ENCODE measurements at places on chromosomes 7 and 10.

DNA sequence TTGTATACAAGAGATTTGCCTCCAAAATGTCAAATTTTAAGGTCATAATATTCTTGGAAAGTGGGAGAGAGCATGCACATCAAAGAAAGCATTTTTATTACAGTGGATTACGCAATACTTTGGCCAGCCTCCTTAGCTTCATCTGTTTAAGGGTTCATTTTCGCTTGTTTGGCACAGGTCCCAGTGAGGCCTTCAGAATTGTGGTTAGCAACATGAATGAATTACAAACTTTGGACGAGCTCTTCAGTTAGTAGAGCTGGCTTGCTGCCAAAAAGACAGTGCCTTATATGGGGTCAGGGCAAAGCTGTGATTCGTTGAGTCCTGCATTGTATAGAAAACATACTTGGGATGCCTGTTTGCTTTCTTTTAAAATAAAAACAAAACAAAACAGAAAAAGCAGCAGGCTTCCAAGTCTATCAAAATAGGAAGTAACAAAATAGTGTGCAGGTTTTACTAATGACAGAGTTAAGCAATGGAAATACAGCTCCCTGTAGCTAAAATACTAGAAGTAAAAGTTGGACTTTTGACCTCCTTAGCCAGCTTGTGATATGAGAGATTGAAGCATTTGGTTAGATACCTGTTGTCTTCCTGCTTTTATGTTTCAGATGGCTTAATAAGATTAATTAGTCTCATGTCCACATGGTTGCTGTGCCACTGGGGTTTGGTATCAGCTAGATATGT lies 190.8 kb downstream of the MLLT10 start:
- DNase-seq, result no peak

GRCh38 chr7:2643386-2644219 lies 11.8 kb downstream of the TTYH3 start:
- DNase-seq, result no peak

- DNase-seq, result no peak
These were observed 43.8 kb downstream of the ETV1 start for GRCh38 chr7:13945670-13946069.

GRCh38 chr10:106336874-106337273 lies 827.6 kb downstream of the SORCS1 start:
- DNase-seq, result no peak

DNA sequence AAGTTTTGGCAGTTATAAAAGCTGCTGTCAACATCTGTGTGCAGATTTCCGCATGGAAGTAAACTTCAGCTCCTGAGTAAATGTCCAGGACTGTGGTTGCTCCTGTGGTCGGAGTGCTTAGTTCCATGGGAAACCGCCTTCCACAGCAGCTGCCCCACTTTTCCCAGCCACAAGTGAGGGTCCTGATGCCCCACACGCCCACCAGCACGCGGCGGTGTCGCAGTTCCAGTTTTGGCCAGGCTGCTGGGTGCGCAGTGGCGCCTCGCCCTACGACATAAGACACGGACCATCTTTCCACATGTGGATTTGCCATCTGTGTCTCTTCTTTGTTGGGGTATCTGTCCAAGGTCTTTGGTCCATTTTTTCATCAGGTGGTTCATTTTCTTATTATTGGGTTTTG lies 167.1 kb downstream of the DIP2C start:
- no peak for DNase-seq

DNA sequence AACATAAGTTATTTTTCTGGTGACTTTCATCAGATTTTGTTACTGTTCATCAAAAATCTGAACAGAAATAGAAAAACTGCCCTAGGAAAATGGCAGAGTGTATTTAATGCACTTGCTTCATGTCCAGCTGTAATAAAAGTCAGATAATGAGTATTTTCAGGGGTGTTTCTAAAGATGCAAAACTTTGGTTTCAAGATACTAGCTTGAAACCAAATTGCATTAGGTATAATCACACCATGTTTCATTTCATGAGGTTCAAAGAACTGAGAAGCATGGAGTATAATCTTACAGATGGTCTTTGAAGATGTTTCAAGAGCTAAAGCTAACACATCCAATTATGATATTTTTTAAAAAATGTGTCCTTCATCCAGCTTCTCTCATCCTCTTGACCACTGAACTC lies 128.9 kb downstream of the NRCAM start:
- DNase-seq, result no peak

GRCh38 chr7:29194594-29195427 lies at the start of gene CHN2:
Gene CHN2 (plus strand): TSS chr7:29194775.
- no peak for DNase-seq

DNA sequence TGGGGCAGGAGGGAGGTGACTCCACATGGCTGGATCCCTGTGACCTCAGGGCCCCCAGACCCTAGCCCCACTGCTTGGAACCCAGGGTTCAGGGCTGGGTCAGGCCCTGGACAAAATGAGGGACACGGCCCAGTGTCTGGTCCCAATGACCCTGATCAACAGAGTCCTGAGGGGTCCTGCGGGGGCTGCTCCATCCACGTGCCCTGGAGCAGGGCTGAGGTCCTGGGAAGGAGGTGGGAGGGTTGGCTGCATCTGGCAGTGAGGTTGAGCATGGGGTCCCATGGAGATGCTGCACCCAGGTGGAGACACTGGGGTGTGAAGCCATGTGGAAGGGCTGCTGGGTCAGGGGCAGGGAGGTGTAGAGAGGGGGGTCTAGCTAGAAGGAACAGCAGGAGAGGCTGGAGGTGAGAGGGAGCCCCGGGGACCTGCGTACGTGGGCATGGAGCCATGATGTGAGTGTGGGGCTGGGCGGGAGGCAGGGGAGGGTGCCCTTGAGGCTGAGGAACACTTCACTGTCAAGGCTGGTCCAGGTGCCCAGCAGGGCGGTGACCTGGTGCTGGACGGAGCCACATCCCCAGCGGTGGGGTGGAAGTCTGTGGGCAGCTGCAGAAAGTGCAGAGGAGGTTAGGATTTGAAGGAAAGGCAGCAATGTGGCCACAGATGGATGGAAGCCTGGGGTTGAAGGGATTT lies 604 bp downstream of the SCART1 start:
- no peak for DNase-seq

DNA sequence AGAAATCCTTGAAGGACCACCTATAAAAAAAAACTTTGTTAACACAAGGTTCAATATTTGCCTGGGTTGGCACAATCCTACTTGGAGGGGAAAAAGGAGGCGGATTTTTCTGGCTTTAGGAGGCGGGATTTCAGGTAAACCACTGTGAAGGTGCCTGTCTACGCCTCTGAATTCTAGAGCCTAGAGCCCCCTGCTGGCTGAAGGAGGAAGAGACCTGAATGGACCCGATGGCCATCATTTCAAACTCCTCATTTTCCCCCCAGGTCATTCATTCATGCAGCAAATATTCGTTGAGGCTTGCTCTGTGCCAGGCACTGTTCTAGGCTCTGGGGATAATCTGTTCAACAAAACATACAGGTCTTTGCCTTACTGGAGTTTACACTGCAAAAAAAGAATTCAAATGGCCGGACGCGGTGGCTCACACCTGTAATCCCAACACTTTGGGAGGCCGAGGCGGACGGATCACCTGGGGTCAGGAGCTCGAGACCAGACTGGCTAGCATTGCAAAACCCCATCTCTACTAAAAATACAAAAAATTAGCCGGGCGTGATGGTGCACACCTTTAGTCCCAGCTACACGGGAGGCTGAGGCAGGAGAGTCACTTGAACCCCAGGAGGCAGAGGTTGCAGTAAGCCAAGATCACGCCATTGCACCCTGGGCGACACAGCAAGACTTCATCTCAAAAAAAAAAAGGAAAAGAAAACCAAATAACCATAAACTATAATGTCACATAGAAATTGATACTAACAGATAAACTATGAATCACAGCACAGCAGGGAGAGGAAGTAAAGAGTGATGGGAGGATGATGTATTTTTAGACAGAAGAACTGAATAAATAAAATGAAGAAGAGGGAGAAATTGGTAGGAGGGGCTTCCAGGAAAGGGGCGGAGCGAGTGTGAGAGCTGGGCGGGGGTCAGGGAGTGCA lies 90.1 kb upstream of the NFE2L3 start:
- DNase-seq, result peak; percentile 56

- DNase-seq, result no peak
These were observed 141.2 kb downstream of the COBL start for GRCh38 chr7:51175316-51175991.
